Activated naive CD8-positive, alpha-beta T cell treated with anti-CD3 and anti-CD28 coated beads, Interleukin-2, amount 10 ng/mL, durations not matched to agents 7 days and 5 days (primary cell): ENCODE measurements at places on chromosomes 13 and 19. TPM values are rescaled to one million over a fixed set of nuclear protein-coding genes. Genes with fewer than 3 reads are reported as not detected.
A peak's percentile ranks its signal among the peaks of the same experiment; 100 is the strongest.

ZNF324 gene
- total RNA-seq, result 18.0 TPM

MVB12A gene
- 40.3 TPM for total RNA-seq

CDX2 gene
- not detected for total RNA-seq

CYP2A13 gene
- total RNA-seq, result not detected

CGB3 gene
- not detected for total RNA-seq

TPTE2 gene
- total RNA-seq, result not detected

DNA sequence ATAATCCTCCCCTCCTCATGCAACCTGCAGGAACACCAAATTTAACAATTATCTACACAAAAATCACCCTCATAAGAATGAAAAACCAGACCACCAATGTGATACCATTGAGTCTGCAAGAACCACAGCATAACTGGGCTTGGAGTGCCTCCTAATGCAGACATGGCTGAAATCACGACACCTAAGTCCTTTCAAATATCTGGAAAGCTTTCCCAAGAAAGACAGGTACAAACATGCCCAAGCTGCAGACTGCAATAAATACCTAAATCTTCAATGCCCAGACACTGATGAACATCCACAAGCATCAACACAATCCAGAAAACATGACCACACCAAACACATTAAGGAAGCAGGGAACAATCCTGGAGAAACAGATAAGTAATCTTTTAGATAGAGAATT, 417.1 kb downstream of the LMO7 start:
- DNase-seq, result no peak

GRCh38 chr13:39682310-39682709, 26.8 kb downstream of the COG6 start:
- no peak for DNase-seq

GRCh38 chr13:108182652-108183051, 32.7 kb downstream of the LIG4 start:
- DNase-seq, result no peak

DNA sequence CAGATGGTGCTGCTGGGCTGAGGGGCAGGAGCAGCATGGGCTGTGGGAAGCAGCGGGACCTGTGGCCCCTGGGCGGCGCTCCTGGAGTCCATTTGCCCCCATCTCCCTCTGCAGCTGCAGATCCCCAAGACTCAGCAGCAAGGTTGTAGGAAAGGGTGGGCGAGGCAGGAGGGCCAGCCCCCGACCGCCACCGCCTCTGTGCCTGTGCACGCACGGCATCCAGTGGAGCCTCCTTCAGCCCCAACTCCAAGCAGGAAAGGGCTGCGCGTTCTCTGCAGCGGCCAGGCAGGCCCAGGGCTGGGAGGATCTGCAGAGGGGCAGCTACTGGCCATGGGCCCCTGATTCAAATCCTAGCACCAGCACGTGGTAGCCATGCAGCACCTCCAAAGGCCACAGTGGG, 20.8 kb downstream of the DPF1 start:
- DNase-seq, result no peak

GRCh38 chr19:17125062-17125727, 49.6 kb downstream of the MYO9B start:
- DNase-seq, result no peak

- DNase-seq, result no peak
Observed at GRCh38 chr19:3690551-3691371, 9.5 kb downstream of the PIP5K1C start.

- DNase-seq, result no peak
Observed at GRCh38 chr19:33374236-33374714, 766 bp downstream of the CEBPG start.

- DNase-seq, result no peak
Observed at GRCh38 chr13:60043262-60043661, 120.5 kb downstream of the DIAPH3 start.

- no peak for DNase-seq
Observed at GRCh38 chr13:21522847-21523246, 63.7 kb upstream of the ZDHHC20 start.

DNA sequence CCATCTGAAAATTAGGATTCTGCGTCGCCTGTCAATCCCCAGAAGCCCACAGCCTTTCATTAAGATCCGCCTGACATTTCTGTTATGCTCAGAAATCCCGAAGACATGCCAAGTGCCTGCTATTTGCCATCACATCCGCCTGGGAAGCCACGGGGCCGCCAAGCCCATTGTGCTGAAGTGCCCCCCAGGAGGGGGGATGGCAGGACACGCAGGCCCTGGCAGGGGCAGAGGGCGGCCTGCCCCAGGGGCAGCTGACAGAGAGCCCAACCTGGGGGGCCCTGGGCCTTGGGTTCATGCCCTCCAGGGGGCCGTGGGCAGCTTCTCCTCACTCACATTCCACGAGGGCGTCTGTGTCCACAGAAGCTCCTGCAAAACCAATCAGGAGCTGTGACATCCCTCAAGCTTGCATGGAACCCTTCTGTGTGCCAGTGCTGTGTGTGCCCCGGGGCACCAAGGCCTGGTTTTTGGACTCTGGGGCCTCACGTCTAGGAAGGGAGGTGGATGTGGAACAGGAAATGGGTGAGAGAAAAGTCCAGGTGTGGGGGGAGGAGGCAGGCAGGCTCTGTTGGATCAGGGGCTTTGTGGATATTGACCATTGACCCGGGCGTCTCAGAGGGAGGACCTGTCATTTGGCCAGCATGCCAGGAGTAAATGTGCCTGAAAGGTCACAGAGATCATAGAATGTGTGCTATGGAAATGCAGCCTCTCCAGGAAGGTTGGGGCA, 122.9 kb downstream of the URI1 start:
- no peak for DNase-seq

GRCh38 chr13:77375560-77376108, 48.7 kb upstream of the MYCBP2 start:
- no peak for DNase-seq

- DNase-seq, result no peak
Observed at GRCh38 chr13:78190296-78190695, 271.7 kb upstream of the EDNRB start.

DNA sequence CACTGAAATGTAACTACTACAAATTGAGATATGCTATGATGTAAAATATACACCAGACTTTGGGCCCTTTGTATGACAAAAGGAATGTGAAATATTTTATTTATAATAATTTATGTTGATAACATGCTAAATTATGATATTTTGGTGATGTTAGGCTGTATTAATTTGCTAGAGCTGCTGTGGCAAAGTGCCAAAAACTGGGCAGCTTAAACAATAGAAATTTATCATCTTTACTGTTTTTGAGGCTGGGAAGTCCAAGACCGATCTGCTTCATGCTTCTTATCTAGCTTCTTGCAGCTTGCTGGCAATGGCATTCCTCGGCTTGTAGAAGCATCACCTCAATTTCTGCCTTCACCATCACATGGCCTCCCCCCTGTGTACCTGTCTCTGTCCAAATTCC, 245.0 kb downstream of the GPC5 start:
- DNase-seq, result no peak

DNA sequence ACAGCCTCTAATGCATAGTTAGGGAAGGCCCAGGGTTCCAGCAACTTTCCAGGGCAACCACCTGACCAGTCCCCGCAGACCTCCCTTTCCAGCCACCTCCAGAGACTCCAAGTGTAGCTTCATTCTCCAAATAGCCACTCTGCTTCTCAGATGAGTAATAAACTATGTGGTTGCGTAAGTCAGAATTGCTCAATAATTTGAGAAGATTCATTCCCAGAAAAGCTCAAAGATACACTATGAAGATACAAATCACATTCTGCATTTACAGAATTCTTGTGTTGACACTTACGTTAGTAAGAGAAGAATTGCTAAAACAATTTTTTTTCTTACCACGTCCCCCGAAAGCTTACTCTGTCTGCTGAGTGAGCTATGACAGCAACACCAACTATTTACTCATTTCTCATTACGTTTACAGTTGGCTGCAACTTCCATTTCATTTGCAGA, 8.2 kb upstream of the LATS2 start:
- DNase-seq, result no peak

- peak; percentile 52 for DNase-seq
Observed at GRCh38 chr13:111388851-111389500, 68.5 kb downstream of the TEX29 start.
